EL (cell line): ENCODE measurements at places on chromosomes 6 and 20.
A peak's percentile ranks its signal among the peaks of the same experiment; 100 is the strongest.

DNA sequence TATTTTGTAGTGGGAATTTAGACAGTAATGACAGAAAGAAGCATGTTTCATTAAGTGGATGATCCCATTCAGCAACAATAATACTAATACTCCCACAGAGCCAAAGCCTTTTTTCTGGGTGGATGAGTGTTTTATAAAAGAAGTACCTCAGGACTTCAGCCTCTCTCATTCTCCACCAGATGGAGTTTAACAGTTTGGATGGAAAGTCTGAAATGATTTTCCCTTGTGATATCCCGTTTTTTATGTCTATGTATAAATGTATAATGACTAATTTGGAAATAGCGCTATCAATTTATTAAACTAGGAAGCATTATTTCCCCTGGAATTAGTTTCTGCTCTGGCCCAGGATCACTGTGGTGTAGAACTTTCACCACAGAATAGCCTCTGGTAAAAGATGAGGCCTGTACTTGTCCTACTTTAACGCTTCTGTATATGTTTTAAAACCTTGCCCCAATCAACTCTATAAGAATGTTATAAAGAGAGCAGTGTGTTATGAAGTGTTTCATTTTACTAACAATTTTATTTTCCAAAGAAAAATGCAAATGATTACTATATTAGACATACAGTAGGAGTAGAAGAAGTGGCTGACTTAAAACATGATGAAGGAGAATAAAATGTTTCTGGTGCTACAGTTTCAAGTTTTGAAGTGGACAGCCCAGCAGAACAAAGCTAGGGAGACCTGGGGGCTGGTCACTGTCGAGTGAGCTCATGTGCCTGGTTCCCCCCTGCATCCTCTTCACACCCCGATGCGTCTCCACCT lies 135.6 kb downstream of the HIVEP1 start:
- peak; percentile 27 for DNase-seq

DNA sequence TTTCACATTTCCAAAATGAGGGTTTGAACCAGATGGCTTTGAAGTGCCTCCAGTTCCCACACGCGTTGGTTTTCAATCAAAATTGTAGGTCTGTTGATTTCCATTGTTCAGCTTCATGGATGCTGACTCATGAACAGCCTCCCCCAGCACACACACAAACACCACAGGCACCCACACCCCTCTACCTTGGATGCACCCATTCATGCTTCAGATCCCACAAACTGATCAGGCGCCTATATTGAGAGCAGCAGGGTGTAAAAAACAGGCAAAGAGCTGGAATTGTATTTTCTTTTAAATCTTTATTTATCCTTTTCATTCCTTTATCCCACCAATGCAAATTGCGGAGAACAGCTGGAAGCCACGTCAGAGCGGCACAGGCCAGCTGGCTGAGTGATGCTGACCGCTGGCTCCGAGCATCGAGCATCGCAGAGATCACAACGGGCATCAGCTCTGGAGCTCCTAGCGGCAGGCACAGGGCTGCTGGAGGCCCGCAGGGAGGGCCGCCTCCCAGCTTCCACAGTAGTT lies 29.3 kb upstream of the TBC1D7 start:
- no peak for DNase-seq

- DNase-seq, result no peak
Observed at GRCh38 chr20:63829945-63830835, 874 bp downstream of the ZBTB46 start.

DNA sequence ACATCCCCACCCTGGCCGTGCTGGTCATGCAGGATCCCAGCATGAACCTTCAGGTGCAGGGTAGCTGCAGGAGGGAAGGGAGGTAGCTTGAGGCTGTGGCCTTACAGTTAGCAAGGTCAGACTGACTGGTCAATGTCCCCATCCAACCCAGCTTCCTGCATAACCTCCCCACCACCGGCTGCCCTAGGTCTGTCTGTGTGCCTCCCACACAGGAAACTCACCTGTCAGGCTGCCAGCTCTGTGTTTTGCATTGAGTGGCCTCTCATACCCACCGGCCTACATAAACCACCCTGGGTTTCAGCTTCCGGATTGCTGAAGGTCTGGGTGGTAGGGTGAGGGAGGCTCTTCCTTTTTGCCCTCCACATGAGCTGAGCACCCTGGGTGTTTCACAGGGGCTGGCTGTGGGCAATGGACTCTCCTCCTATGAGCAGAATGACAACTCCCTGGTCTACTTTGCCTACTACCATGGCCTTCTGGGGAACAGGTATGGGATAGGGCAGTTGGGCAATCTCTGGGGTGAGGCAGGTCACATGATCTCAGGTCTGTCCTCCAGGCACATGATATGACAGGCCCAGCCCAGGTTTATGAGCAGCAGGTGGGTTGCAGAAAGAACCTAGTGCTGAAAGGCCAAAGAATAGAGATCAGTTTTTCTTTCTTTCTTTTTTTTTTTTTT lies 1.8 kb downstream of the CTSA start:
- no peak for DNase-seq

DNA sequence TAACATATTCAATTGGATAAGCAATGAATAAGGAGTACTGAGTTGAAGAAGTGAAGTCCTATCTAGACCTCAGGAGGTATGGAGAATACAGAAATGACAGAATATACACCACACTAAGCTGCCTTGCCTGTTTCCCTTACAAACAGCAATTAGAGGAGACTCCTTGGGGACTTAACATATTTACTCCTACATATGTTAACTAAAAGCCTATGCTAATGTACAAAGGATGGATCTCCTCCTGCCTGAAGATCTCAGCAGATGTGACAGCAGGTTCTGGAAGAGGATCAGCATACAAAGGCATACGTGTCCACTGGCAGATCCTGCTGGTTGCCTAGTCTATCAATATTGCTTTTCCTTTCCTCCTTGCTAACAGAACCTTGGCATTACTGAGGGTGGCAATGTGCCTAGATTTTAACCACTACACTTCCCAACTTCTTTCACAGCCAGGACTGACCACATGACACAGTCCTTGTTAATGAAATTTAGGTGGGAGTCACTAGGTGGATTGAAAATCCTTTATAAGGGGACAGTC lies 29.6 kb downstream of the PRKN start:
- DNase-seq, result no peak

- peak; percentile 15 for DNase-seq
Observed at GRCh38 chr6:76684875-76685274, 612.4 kb upstream of the IMPG1 start.

GRCh38 chr6:7124636-7125035 lies 16.9 kb downstream of the RREB1 start:
- DNase-seq, result no peak

- DNase-seq, result peak; percentile 2
Observed at GRCh38 chr6:166029506-166029905, 138.1 kb downstream of the TBXT start.

GRCh38 chr6:112690497-112691202 lies 343.5 kb downstream of the RFPL4B start:
- peak; percentile 68 for DNase-seq

- DNase-seq, result peak; percentile 16
Observed at GRCh38 chr6:135938576-135939207, 87.2 kb downstream of the PDE7B start.

- DNase-seq, result no peak
Observed at GRCh38 chr6:92052513-92052912, 1366.8 kb downstream of the EPHA7 start.

DNA sequence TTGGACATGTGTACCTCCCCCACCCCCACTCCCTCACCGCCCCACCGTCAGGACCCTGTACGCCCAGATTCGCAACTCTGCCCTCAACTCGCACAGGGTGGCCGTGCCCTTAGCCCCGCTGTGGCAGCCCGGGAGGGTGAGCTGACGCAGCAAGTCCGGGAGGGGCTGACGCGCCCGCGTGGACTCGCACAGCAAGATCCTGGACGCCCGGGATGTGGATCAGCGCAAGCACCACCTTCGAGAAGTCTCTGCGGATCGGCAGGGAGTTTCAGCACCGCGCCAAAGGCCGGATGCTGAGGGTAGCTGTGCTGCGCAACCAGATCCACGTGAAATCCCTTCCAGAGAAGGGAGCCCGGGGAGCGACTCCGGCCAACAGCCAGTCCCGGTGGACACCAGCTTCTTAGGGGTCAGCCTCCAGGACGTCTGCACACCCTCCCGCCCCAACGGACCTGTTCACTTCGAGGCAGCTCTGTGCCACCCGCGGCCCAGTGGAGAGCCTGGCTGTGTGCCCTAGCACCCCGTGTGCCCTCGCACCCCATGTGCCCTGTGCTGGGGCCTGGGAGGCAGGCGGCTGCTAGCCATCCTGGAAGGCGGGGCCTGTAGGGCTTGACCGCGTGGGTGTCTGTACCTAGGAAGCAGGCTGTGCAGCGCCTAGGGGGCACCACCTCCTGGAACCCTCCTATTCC lies 6.7 kb upstream of the GJA10 start:
- peak; percentile 7 for DNase-seq

DNA sequence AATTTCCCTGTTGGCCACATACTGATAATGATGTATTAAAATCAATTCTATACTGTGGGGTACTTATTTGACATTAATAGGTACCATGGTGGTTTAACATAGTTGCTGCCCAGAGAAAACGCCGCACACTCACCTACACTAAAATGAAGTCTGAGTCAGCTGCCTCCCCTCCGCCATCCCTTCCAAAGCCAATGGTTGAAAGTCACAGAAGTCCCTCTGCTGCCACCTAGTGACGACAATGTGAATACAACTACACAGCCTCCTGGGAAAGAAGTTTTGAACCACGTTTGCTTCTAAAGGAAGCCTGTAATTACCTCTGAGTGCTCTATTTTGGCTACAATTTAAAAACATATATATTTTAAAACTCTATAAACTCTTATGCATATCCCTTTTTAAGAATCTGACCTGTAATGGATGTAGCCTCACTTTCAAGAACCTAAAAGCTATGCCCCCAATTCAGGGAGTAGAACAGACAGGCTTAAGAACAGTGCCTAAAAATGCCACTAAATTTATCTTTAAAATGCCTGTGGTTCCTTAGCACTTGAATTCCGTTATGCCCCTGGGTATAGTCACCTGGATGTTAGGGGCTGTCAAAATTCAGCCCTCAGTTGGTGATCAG lies 20.6 kb upstream of the ECI2 start:
- peak; percentile 85 for DNase-seq

DNA sequence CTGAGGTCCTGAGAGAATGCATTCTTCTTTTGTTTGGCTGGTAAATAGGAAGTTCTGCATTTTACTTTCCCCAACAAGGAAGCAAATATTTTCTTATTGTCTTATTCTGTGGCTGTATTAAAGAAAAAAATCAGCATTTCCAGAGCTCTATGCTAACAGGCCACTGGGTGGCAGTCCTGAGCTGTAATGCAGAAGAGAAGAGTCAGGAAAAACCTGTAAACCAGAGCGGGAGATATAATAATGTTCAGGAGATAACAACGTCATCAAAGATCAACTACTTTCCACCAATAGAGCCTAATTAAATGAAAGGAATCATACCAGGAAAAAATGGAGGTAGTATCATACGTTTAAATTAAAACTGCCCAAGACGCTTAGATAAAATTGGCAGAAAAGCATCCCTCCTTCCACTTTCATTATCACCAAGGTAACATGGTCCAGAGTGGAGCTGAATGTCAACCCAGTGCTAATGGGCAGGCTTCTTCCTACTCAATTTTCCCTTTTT lies 55.6 kb upstream of the CARMIL1 start:
- peak; percentile 77 for DNase-seq

DNA sequence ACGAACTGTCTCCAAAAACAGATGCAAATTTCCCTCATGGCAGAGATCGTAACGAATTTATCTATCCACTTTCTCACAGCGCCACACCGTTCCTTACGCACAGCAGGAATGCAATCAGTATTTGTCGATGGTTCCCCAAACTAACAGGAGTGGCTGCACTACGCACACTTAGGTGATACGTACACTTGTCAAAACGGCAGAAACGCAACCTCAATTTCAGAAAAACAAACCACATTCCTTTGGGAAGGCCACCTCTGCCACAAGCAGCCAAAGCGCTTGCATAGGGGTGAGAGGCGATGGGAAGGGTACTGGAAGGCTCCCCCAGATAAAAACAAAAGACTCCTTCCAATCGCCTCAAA lies 638 bp downstream of the MDN1 start:
- DNase-seq, result peak; percentile 42

GRCh38 chr20:38961530-38962043 lies 557 bp upstream of the DHX35 start:
- no peak for DNase-seq

DNA sequence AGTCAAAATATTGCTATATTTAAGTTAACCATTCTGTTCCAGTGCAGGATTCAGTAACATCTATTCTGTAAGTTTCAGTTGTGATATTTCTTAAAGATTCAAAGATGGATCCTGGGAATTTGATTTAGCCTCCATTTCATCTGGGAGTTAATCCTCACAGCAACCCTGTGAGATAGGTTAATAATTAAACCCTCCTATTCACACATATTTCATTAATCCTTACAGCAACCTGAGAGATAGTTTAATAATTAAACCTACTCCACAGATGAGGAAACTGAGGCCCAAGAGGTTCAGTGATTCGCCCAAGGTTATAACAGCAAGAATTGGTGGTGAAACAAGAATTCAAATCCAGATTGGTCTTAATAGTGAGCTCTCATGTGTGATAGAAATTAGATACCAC lies 10.9 kb upstream of the ZBTB2 start:
- no peak for DNase-seq

- DNase-seq, result no peak
Observed at GRCh38 chr6:83889621-83890020, 30.1 kb downstream of the CYB5R4 start.

DNA sequence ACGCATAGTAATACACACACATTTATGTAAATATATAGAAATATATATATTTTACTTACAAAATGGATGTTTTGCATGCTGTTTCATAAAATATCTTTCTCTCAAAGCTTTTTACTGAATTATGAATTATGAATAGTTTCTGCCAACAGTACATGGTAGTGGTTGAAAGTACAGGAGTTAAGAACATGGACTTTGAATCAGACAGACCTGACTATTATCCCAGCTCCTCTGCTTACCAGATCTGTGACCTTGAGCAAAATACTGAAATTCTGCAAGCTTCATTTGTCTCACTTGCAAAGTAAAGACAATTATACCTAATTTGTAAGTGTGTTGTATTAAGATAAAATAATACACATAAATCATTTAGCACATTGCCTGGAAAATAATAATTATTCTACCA lies 459.5 kb downstream of the EPM2A start:
- DNase-seq, result no peak

GRCh38 chr20:24698189-24698588 lies 228.8 kb downstream of the SYNDIG1 start:
- DNase-seq, result no peak
